GM04504 (cell line): ENCODE measurements at places on chromosomes 3 and 15.

DNA sequence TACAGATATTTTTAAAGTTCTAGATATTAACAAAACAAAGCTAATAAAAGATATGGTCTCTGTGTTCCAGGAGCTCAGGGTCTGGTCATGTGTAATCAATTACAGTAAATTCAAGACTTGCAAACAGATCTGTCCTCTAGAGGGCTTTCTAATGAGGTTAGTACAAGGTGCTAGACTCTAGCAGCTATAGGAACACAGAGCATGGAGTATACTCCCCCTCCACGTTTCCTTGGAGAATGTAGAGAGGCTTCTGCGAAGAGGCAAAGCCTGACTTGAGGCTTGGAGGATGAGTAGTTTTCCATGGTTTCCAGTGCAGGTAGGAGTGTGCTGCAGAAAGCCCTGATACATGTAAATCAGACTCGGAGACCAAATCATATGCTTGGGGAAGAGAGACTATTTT lies 32.7 kb upstream of the DLG1 start:
- DNase-seq = no peak

- DNase-seq = no peak
Measured at GRCh38 chr3:12451481-12451880, 32.8 kb upstream of the TSEN2 start.

DNA sequence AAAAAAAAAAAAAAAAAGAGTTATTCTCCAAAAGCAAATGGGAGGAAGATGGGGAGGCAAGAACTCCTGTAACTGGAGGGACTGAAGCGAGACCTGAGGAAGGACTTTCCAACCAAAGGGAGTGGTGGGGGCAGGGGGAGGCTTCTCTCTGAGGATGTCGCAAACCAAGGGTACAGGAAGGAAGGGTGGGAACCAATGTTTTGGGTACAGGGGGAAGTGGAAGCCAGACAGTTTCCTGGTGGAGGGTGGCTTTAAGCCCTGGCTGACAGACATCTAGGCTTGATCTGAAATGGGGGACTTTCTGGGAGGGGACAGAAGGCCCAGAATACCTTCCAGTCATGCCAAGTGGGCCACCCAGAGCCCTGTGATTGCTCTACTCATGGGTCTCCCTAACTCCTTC lies 27.0 kb downstream of the VIPR1 start:
- DNase-seq = no peak

DNA sequence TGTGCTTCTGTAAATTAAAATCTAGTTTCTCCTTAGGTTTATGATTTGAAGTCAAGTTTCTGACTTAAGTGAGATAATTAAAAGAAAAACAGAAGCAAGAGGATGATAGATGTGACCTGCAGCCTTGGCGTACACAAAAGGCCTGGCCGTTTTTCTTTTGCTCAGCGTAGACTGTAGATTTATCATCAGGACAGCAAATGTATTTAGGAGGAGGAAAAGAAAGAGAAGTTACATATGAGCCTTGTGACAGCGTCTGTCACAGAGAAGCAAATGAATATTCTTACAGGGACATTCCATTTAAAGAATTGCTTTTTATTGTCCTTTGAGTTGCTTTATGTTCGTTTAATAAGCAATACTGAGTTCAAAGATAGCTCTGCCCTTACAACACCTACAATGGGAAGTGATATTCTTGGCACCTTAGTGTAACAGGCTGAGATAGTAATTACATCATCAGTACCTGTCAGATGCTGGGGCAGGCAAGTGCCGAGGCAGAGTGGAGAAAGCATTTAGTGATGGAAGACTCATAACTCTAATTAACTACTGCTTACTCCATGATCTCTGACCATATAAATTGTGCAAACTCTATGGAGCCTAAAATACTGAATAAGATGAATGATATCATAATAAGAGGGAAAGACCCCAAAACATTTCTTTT lies 311.5 kb downstream of the MFSD1 start:
- no peak for DNase-seq

- DNase-seq = no peak
Measured at GRCh38 chr3:187150599-187150998, 11.3 kb upstream of the RPL39L start.
